ENCODE measurements at places on chromosomes 5 and 9.

DNA sequence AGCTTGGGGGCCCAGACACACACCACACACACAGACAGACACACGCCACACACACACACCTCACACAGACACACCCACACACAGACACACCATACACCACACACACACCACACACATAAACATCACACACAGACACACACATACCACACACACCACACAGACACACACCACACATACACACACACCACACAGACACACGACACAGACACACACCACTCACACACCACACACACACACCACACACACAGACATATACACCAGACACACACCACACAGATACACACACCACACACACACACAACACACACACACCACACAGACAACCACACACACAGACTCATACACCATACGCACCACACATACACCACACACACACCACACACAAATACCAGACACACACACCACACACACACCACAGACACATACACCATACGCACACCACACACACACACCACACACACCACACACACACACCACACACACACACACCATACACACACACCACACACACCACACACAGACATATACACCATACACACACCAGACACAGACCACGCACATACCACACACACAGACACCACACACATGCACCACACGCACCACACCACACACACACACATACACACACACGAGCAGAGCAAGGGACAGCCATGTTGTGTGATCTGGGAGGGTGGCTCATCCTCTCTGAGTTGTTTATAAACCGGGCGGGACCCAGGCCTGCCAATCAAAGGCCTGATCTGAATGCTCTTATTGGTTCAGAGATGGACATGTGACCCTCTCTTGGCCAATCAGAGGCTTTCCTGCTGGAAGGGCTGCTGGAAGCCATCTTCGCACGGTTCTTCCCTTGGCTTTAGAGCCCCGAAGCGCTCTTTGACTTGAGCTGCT, 148.3 kb downstream of the GAPVD1 start:
- no peak for DNase-seq

- DNase-seq = no peak
These were observed 9.6 kb downstream of the KIF2A start for GRCh38 chr5:62315376-62316175.

- DNase-seq = peak; percentile 66
These were observed at the start of gene PSIP1 for GRCh38 chr9:15510789-15511575. Gene PSIP1 (minus strand): TSS chr9:15510970. CDS start chr9:15510188, 782 bp downstream.

- no peak for DNase-seq
These were observed 640.4 kb upstream of the ARRDC3 start for GRCh38 chr5:92023555-92023954.

DNA sequence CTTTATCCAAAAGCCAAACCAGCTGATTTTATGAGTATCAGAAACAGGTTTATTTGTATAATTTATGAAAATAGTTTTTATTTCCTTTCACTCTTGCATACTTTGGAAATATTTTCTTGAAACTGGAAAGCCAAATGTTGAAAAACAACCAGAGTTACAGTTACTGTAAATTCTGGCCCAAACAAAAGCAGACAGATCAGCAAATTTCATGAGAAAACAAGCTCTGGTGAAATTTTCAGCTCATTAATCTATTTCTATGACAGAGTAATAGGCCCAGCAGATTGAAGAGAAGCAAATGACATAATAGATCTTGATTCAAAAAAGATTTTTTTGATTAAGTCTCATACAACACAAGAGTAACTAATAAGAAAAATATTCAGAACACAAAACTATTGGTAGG, 182.7 kb downstream of the ENC1 start:
- no peak for DNase-seq

DNA sequence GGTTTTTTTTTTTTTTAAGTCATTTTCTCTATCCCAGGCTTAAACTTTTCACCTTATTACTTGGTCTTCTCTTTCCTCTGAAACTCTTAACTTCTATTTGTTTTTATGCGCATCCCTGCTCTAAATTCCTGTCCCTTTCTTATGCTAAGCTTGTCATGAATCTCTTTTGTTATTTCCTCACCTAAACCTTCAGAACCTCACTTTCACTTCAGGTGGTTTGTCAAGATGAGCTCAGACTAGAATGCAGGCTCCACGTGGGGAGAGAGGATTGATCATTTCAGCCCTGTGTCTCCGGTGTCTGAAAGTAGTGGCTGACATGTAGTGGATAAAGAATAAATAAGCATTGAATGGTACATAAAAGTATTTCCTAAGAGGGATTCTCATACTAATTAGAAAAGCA, 63.6 kb downstream of the ANXA1 start:
- no peak for DNase-seq

DNA sequence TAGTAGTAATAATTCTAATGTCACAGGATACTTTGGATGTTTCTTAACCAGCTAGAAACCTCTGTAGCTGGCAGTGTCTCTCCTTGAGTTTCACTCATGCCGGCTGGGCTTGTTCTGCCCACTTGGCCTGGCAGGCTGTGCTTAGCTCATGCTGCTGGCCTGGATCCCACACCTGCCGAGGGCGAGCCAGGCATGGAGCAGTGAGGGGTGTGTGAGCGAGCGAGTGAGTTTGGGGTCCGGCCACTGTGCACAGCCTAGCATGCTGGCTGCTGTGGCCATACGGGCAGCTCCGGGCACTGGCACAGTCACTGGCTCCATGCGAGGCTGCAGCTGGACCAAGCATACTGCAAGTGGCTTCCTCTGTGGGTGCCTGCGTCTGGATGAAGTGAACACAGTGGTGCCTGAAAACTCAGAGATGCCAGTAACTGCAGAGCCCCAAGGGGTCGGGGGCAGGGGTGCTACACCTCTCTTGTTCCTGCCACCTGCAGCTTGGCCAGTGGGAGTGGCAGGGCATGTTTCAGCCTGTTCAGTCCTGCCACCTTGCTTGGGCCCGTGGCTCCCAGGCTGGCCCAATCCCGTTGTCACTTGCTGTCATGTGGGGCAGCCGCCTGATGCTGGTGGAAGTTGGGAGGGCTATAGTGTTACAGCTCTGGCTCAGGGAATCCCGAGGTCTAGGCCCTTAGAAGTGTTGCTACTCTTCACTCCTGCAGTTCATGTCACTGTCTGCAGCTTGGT, 9.9 kb downstream of the FSD1L start:
- DNase-seq = no peak

DNA sequence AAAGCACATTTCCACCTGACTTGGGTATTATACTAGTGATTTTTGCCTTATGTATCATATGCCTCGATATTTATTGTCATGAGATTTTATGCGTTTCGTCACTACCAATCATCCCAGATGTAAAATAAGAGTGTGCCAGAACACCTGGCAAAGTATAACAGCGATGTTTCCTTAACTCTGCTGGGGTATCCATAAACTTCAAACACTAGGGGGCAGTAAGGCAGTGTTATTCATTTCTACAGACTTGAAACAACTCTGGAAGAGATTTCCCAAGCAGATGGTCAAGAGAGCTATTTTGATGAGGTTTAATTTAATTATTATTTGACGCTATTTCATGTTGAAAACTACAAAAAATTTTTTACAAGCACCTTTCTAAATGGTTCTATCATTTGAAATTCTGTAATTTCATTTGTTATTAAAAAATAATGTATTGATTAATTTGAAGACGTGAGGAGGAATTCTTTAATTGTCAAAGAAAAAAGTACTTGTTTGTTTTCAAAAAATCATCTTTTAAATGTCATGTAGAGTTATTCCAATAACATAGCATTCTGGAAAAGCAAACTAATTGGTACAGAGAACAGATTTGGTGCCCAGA, 388.5 kb upstream of the CTNND2 start:
- DNase-seq = no peak
